ENCODE measurements at places on chromosomes 4 and X.

GRCh38 chr4:127782025-127782274 lies 172 bp upstream of the HSPA4L start:
- DNase-seq = peak; percentile 99

DNA sequence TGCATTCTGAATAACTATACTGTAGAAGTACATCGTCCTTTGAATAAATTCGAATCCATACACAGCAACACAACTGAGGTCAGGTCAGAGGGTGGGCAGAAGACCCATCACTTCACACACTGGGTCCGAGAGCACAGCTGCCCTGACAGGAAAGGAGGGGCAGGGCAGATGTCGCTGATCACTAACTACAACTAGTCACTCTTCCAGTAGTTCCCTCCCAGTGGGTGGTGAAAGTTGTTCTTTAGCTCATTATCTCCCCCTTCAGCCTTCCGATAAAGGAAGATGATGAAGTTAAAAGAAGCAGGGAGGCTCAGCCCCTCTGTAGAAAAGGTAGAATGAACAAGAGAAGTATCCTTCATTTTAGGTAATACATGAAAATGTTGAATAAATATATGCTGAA lies 278.9 kb downstream of the INPP4B start:
- no peak for DNase-seq

- no peak for DNase-seq
Observed at GRCh38 chr4:55450566-55450965, 54.8 kb downstream of the TMEM165 start.

GRCh38 chr4:137804906-137805495 lies 272.7 kb upstream of the PCDH18 start:
- no peak for DNase-seq

DNA sequence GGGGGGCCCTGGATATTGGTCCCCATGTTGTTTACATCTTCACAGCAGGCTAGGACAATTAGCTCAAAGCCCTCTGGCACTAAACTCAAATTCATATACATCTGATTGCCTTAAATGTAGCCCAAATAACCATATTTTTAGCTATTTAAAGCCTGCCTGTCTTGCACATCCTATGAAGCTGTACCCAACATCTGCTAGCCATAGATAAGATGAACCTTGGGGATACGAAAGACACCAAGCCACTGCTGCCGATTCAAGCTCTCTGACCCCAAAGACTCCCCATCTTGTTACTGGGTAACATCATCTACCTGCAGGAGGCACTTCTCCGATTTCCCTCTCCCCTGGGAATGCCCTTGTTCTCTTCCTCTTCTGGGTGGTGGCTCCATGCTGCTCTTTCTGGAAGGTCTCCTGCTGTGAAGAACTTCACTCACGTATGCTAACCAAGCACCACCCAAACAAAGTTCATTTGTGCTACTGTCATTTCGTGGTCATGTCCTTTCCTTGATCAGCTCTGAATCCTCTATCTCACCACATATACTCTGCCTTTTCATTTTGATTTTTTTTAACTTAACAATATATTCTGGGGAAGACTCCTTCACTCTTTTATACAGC lies 107.7 kb upstream of the ATXN3L start:
- no peak for DNase-seq

- DNase-seq = no peak
Observed at GRCh38 chr4:83118869-83119268, 4.3 kb upstream of the PLAC8 start.

DNA sequence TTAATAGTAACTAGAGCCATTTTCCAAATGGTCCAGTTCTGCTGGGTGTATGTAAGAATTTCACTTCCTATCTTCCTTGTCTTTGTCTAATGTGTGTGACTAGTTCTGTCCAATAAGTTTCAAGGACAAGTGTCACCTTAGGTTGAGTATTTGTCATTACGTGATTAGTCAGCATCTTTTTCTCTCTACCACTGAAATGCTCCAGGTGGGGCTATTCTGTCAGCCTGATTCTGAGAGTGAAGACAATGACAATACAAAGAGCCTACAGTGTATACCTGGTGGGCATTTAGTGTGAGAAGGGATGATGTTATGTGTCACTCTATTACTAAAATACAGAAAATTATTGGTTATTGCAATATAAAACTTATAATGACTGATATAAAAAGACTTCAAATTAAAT lies 876.3 kb downstream of the C4orf33 start:
- DNase-seq = no peak

DNA sequence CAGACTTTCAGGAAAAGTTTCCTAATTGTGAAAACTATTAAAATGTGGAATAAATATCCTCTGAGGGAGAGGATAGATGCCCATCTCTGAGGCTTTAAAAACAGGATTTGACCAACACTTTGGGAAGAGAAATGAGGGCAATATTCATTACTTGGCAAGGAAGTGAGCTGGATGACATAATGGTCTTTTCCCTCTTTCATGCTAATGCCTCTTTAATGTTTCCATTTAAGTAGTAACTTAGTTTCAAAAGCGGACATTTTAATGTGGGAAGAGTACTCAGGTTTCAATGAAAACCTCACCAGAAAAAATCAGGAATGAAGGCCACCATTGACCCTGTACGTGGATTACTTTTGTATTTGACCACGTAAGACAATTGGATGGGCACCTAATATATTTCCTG lies 503.3 kb downstream of the ANKRD50 start:
- no peak for DNase-seq

- DNase-seq = no peak
Observed at GRCh38 chr4:97150966-97151365, 992.3 kb downstream of the STPG2 start.

DNA sequence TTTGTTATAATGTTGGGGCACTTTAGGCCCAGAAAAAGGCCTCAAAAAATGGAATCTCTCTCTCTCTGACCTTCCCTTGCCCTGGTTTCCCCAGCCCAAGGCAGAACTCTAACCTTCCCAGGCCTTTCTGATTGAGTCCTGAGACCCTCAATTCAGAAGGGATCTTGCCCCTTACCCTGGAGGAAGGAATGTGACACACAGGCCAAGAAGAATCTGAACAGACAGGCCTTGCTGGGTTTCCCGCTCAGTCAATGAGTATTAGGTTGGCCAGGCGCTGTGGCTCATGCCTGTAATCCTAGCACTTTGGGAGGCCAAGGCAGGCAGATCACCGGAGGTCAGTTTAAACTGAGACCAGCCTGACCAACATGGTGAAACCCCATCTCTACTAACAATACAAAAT lies 27.6 kb downstream of the ELOVL6 start:
- no peak for DNase-seq

GRCh38 chr4:62408454-62408853 lies 1208.3 kb downstream of the ADGRL3 start:
- no peak for DNase-seq

DNA sequence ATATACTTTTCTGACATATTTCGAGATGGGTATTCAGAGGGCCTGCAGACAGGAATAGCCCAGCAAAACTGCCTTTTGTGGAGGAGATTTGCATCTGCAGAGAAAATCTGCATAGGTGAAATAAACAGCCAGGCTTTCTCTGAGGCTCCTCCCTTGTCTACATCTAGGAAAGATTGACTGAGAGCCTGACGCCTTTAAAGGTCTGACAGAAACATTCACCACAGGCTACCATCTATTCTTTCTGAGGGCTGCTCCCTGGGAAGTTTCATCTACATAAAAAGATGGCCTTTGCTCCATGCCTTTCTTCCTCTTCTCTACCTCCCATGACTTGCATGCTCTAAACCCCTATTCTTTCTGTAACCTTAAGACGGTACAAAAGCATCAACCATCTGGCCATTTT lies 55.0 kb upstream of the AP1S2 start:
- no peak for DNase-seq

GRCh38 chr4:175807547-175807946 lies 4.5 kb downstream of the GPM6A start:
- DNase-seq = no peak

GRCh38 chr4:133929531-133930239 lies 271.9 kb downstream of the PABPC4L start:
- no peak for DNase-seq

DNA sequence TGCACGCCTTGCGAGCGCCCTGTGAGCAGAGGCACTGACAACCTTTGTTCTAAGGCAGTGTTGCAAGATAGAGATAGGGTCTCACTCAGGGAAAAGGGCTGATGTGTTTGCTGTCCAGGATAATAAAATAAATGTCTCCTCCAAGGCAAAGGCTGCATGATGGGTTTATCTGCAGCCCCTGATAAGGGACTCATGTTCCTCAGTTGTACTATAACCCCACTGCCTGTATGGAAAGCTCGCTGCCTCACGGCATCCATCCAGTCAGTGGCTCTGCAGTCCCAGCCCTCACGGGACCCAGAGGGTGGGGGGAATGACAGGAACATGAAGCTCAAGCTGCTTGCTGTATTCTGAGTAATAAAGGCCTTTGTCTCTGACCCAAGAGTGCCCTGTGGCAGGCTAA lies 22.6 kb downstream of the BCLAF3 start:
- DNase-seq = no peak

- no peak for DNase-seq
Observed at GRCh38 chrX:49019599-49020249, 17.7 kb upstream of the GRIPAP1 start.

DNA sequence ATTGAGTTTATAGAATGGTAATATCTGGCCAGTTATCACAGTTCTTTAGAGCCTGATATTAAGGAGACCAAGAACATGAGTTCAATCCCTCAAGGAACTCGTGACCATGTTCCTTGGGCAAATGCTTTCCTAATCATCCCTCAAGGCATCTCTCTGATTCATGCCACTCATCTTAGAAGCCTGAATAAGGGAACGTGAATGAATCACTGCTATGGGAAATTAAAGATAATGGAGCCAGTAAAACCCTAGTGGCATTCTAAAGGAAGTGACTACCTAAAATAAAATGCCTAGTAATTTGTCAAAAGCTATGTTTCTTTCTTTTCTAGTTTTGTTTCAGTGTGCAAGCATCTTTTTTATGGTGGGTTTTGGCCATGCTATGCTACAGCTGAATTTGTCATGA lies 1161.3 kb downstream of the C4orf33 start:
- peak; percentile 2 for DNase-seq

- DNase-seq = peak; percentile 16
Observed at GRCh38 chrX:11787564-11787963, 29.5 kb downstream of the MSL3 start.

DNA sequence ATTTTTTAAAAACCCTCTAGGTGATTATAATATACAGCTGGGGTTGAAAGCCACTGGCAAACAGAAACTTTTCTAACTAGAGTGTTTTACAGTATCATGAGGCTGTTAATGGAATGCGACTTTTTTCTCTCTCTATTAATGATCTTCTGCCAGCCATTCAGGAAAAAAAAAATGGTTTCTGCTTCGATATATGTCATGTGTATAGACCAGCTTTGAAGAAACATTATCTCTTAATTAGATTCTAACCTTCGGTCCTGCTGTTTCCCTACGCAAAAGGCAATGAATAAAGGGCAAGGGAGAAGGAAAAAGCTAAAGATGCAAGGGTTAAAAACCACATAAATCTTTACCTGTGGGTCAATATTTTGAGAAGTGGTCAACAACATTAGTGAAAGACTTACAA lies 1662.1 kb upstream of the TENM3 start:
- no peak for DNase-seq

- DNase-seq = no peak
Observed at GRCh38 chr4:738781-739280, 33.2 kb downstream of the PCGF3 start.

GRCh38 chrX:70554523-70554922 lies 109.9 kb downstream of the DLG3 start:
- DNase-seq = no peak

- DNase-seq = no peak
Observed at GRCh38 chr4:145644699-145645098, 25.5 kb downstream of the MMAA start.

- DNase-seq = no peak
Observed at GRCh38 chrX:27728291-27728690, 79.5 kb upstream of the MAGEB10 start.

- no peak for DNase-seq
Observed at GRCh38 chrX:130625386-130625785, 223.6 kb downstream of the RBMX2 start.

- no peak for DNase-seq
Observed at GRCh38 chrX:152220606-152221005, 82.2 kb upstream of the MAGEA10 start.

- no peak for DNase-seq
Observed at GRCh38 chr4:157076578-157076947, 613 bp downstream of the GLRB start.

DNA sequence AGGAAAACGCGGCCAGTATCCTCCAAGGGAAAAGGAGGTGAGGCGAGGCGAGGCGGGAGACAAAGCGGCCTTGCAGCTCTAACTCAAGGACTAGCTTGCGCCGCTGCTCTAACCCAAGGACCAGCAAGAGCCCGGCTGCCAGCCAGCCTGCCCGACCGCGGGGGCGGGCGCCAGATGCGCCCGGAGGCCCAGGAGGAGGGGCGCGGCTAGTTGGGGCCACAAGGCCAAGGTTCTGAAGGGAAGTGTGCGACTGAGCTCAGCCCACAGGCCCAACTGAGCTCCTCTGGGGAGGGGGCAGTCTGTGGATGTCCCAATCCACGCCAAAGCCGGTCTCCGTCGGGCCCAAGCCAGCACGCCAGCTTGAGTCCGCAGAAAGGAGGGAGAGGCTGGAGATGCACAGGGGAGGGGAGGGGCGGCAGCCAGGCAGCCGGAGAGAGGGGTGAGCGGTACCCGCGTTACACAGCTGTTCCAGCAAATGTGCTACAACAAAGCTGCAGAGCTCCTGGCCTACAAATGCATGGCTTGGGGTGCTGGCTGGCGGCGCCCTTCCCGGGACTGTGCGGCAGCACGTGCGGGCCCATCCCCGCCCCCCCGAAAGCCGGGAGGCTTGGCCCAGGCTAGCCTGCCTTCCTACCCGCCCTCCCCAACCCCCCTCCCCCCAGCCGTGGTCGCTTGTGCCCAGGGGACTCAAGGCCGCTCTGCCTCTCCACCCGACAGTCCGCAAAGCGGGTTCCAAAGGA lies 637 bp downstream of the AMER1 start:
- DNase-seq = peak; percentile 58

- peak; percentile 43 for DNase-seq
Observed at GRCh38 chr4:53563824-53564223, 27.5 kb downstream of the LNX1 start.

GRCh38 chrX:139543920-139544319 lies 13.4 kb downstream of the F9 start:
- DNase-seq = no peak

- peak; percentile 26 for DNase-seq
Observed at GRCh38 chrX:112834031-112834845, 6.4 kb downstream of the AMOT start.

GRCh38 chr4:108396900-108397497 lies 223.4 kb upstream of the RPL34 start:
- DNase-seq = no peak

DNA sequence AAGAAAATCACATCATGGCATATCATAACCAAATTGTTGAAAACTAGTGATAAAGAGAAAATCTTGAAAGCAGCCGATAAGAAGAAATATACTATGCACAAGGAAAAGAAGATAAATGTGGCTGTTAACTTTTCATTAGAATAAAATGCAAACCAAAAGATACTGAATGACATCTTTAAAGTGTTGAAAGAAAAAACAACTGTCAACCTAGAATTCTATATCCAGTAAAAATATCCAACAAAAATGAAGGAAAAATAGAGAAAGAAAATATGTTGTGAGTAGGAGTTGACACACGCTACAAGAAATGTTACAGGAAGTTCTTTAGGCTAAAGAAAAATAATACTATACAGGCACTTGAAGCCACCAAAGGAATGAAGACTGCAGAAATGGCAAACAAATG lies 82.0 kb downstream of the FAM184B start:
- DNase-seq = no peak

Data from AG08396 (cell line).